ENCODE measurements at places on chromosomes 4 and X. TPM values are rescaled to one million over a fixed set of nuclear protein-coding genes. Genes with fewer than 3 reads are reported as not detected.

- DNase-seq, result no peak
These were observed 155.9 kb upstream of the MAOA start for GRCh38 chrX:43500246-43500645.

- no peak for DNase-seq
These were observed 868.3 kb downstream of the RAB28 start for GRCh38 chr4:12615822-12616221.

GRCh38 chr4:169219440-169219839, 51.3 kb downstream of the SH3RF1 start:
- no peak for DNase-seq

GRCh38 chr4:149997881-149998421, 80.3 kb upstream of the DCLK2 start:
- peak; percentile 25 for DNase-seq

The NPY1R gene
- 0.09 TPM for total RNA-seq

DNA sequence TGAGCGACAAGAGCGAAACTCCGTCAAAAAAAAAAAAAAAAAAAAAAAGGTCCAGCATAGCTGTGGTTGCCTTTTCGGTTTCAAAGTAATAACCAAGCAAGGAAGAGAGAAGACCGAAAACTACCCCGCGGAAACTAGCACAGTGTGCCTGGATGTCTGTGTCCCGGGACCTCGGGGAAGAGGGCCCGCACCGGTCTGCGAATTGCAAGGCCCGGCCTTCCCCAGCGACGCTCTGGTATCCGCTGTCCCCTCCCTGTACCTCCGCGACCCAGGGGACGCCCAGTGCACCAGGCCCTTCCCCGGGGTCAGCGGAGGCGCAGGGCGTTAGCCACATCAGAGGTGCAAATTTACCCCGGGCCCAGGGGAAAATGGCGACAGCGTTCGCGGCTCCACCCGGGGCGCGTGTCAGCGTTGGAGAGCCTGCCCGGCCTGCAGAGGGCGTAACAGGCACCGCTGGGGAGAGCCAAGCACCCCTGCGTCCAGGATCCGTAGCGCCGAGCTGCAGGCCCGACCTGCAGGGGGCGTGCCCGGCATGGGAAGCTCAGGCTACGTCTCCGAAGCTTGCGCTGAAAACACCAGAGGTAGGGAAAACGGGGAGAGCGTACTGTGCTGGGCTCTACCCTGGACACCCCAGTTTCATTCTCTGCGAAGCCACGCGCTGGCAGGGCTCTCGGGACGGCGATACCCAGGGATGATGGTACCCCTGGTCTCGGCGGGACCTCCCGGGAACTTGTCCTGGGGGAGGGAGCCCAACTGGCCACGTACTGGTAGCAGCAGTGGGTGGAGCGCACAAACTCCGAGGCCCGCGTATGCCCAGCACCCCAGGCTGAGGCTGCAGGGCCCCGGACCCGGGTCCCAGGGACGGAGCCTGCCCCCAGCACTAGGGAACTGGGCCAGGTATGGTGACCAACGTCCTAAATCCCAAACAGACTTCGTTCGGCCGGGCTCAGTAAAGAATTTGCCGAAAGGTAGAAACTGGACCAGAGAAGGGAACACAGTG, 16.2 kb downstream of the NKX6-1 start:
- DNase-seq, result peak; percentile 28

GRCh38 chrX:105872941-105873340, 50.6 kb downstream of the NRK start:
- no peak for DNase-seq

DNA sequence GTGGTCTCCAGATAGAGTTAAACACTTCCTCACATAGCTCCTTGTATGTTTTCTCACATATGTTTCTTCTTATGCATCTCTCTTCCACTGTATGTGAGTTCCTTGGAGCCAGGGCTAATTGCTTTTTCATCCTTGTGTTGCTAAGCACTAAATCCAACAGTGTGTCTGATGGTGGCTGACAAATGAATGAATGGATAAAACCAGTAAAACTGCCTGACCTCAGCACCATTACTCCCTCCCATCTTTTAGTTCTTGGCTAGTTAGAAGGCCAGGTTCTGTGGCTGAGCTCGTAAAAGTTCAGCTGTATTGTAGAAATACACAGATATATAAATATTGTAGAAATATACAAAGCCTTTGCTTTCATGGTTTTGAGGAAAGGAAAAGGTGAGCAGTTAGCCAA, 50.4 kb downstream of the ARX start:
- DNase-seq, result no peak

DNA sequence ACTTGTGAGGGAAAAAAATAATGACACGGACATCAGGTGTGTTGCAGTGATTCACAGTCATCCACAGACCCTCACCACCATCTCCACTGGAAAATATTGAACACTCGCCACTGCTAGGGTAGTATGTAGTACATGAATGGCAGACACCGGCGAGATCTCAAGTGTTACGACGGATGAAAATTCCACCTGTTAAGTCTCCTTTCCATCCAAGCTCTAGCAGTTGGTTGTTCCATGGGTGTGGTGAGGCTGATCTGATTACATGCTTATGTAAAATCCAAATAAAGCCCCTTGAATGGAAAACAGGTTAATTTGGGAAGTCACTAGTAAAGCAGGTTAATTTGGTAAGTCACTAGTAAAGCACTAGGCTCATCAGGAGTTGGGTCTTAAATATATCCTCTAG, 1.1 kb upstream of the ARMCX4 start:
- DNase-seq, result no peak

GRCh38 chrX:131068945-131069719, 11.0 kb downstream of the ARHGAP36 start:
- DNase-seq, result peak; percentile 33

DNA sequence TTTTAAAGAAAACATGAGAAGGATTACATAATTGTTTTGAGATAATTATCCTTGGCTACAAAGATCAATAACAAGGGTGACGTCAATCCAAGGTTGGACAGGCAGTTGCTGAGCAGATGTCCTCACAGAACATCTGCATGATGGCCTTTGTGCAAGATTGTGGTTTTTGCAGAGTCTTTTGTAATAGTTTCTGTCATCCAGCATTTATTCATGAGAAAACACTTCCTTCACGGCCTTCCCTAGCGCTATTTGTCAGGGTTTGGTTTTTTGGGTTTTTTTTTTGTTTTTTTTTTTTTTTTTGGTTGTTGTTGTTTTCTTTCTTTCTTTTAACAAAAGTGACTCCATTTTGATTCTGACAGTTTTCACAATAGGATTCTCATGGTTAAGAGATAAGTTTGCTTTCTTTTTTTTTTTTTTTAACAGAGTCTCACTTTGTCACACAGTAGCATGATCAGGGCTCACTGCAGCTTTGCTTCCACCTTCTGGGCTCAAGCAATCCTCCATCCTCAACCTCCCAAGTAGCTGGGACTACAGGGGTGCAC, 31.5 kb upstream of the ELF2 start:
- peak; percentile 7 for DNase-seq

The HS3ST1 gene
- total RNA-seq, result 0.17 TPM

The CD40LG gene
- total RNA-seq, result not detected

The ZNF157 gene
- 0.17 TPM for total RNA-seq

DNA sequence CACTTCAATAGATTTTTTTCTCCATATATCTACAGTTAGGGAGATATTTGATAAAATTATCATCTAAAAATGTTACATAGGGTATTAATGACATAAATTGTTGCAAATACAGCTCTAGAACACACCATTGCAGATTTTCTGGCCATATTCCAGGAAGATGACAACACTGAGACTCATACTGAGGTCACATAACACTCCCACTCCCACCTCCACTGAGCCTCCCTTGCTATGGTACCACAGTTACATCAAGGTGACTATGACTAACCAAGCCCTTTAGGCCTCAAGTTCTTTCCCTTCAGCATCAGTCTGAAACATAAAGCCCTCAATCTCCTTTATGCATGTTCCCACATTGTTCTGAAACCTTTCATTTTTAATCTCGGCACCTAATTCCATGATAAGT, 932.0 kb upstream of the IGFBP7 start:
- no peak for DNase-seq

GRCh38 chr4:145177906-145178538, 2.4 kb downstream of the OTUD4 start:
- DNase-seq, result peak; percentile 91

- no peak for DNase-seq
These were observed 29.2 kb downstream of the MXRA5 start for GRCh38 chrX:3317191-3317718.

DNA sequence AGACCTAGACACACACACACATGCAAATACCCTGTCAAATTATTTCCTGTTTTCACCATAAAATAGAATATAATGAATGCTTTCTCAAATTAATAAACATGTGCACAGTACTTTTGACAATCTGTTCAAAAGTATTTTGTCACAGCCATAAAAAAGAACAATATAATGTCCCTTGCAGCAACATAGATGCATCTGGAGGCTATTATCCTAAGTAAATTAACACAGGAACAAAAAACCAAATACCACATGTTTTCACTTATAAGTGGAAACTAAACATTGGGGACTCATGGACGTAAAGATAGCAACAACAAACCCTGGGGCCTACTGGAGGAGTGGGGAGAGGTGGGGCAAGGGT, 15.5 kb downstream of the RAB40A start:
- no peak for DNase-seq

The LIMCH1 gene
- total RNA-seq, result 44.5 TPM

- peak; percentile 84 for DNase-seq
These were observed 7.5 kb upstream of the CXCL8 start for GRCh38 chr4:73732759-73733431.

The RIBC1 gene
- total RNA-seq, result 1.0 TPM

DNA sequence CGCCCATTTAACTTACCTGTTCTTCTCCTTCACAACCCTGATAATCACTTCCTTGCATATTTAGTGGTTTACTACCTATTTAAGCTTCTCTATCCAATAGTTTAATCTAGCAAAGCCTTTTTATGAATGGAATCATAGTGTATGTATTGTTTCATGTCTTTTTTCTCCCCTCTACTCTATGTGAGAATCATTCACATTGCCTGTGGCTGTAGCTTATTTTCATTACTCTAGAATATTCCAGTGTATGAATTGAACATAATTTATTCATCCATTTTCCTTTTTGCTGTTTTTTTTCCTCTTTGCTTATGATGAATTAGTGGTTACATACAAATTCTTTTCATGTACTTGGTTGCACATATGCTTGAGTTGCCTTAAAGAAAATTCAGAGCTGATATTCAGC, 490 bp upstream of the ADH4 start:
- no peak for DNase-seq

DNA sequence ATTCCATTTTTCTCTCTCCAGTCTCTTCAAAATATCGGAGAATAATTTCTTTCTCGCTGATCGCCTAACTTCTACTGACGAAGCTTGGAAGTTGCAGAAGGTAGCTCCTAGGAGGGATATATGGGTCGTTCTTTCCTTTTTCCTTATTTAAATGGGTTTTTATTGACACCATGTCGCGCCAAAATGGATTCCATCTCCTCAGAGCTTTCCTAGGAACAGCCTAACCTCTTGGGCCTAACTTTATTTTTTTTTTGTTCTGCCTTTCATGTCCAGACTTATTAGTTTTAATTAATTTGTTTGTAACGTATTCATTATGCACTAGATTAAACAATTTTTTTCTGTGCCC, 359.4 kb upstream of the ZCCHC13 start:
- peak; percentile 21 for DNase-seq

The SOD3 gene
- total RNA-seq, result not detected

GRCh38 chr4:103626296-103626695, 93.5 kb downstream of the TACR3 start:
- DNase-seq, result no peak

DNA sequence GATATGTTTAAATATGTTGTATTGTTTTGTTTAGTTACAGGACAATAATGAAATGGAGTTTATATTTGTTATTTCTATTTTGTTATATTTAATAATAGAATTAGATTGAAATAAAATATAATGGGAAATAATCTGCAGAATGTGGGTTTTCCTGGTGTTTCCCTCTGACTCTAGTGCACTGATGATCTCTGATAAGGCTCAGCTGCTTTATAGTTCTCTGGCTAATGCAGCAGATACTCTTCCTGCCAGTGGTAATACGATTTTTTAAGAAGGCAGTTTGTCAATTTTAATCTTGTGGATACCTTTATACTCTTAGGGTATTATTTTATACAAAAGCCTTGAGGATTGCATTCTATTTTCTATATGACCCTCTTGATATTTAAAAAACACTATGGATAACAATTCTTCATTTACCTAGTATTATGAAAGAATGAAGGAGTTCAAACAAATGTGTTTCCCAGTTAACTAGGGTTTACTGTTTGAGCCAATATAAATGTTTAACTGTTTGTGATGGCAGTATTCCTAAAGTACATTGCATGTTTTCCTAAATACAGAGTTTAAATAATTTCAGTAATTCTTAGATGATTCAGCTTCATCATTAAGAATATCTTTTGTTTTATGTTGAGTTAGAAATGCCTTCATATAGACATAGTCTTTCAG, 26.9 kb downstream of the NUDT6 start:
- peak; percentile 32 for DNase-seq

DNA sequence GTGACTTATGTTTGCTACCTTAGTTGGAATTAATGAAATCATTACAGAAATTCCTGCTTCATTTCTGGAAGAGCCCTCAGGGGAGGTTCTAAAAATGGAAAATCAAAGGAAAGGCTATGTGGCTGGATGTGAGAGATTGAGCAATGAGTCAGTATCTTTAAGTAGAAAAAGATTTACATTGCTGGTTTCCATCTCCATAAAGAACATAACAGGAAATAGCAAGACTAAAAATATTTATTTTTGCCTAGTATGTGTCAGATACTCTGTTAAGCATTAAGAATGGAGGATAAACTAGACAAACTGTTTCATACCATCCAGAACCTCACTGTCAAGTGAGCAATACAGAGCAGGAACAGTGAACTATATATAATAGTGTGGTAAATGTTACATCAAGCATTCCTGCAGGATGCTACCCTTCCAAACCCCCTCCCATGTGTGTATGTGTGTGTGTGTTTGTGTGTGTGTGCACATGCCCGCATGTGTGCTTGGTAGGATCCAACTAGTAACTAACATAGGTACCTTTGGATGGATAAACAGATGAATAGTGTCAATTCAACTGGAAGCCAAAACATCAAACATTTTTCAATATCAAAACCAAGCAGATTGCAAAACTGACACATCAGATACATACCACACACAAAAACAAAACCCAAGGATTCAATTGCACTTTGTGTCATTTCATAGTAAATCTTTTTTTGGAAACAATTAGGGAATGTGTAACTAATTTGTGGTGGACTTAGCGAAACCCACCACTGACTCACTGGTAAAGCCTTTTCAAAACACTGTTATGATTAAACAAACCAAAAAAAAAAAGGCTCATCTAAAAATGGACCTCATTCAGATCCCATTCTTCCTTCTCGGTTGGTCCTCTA, 223.4 kb downstream of the SHROOM3 start:
- peak; percentile 62 for DNase-seq

DNA sequence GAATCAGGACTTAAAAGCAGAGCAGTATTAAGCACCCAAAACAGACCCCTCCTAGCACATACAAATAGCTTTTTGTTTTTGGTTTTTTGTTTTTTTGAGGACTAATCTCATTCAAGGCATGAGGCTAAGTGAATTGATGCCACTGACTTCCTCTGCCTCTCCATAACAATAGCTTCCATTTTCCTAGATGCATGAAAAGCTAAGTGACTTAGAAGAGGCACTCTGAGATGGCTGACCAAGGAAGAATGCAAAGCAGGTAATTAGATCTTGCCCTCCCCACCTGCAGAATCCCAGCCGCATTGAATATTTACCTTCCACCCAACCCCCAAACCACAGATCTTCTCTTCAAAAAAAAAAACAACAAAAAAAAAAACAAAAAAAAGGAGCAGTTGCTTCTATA, 7.4 kb upstream of the KDR start:
- DNase-seq, result no peak

GRCh38 chr4:25452081-25452480, 75.0 kb downstream of the ANAPC4 start:
- no peak for DNase-seq

Measured in dermis blood vessel endothelial cell (primary cell).